Jurkat, Clone E6-1 (cell line): ENCODE measurements at places on chromosomes 6 and 20.

DNA sequence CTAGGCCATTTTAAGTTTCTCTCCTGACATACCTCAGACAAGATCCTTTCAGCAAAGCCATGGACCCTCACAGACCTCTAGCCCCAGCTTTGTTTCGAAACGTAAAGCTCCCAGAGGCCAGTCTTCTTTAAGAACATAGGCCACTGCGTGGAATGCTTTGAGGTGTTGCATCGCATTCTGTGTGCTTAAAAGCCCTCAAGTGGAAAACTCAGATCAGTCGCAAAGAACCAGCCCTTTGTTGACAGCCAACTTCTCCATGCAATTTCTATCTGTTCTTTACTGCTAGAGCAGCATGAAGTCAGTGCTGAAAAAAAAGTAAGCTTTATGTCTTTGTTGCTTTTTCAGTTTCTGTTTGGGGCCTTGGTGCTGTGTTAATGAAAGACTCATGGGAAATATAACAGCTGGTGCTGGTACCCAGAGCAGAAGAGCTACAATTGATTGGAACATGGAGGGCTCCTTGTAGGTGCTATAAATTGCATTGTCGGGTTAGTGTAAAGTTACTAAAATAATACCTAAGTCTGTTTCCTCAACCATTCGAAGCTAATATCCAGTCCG lies 142.6 kb downstream of the MAP3K7 start:
- DNase-seq = no peak

- DNase-seq = no peak
Measured at GRCh38 chr6:43120101-43120763, 44.1 kb downstream of the PTK7 start.

DNA sequence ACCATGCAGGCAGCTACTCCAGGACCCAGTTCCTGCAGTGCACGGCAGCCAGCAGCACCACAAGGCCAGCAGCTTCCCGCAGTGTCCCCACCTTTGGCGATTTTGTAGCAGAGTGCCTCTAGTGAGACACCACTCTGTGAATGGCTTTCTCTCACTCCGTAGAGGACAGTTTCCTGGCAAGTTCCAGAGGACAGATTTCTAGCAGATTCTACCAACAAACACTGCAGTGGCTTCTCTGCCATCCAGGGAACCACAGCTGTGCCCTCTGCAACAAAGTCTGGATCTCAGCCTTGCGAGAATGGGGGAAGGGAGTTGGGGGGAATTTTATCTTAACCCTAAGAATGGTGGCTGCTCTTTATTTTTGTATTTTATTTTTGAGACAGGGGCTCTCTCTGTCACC lies 28.7 kb downstream of the SNHG17 start:
- no peak for DNase-seq

DNA sequence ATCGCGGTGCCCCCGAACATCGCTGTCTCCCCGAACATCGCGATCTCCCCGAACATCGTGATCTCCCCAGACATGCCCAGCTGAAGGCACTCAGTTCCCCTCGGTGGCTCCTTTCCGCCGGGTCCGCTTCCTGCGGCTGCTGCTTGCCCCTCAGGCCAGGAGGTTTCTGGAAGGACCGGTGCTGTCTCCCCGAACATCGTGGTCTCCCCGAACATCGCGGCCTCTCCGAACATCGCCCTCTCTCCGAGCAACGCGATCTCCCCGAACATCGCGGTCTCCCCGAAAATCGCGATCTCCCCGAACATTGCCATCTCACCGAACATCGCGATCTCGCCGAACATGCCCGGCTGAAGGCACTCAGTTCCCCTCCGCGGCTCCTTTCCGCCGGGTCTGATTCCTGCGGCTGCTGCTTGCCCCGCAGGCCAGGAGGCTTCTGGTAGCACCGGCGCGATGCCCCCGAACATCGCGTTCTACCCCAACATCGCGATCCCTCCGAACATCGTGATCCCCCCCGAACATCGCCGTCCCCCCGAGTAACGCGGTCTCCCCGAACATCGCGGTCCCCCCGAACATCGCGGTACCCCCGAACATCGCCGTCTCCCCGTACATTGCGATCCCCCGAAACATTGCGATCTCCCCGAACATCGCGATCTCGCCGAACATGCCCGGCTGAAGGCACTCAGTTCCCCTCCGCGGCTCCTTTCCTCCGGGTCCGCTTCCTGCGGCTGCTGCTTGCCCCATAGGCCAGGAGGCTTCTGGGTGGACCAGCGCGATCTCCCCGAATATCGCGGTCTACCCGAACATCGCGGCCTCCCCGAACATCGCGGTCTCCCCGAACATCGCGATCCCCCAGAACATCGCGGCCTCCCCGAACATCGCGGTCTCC lies 808 bp downstream of the ULBP1 start:
- no peak for DNase-seq

- DNase-seq = no peak
Measured at GRCh38 chr6:153125032-153125431, 6.0 kb downstream of the RGS17 start.

GRCh38 chr20:23205611-23206041 lies 119.5 kb upstream of the CD93 start:
- no peak for DNase-seq

DNA sequence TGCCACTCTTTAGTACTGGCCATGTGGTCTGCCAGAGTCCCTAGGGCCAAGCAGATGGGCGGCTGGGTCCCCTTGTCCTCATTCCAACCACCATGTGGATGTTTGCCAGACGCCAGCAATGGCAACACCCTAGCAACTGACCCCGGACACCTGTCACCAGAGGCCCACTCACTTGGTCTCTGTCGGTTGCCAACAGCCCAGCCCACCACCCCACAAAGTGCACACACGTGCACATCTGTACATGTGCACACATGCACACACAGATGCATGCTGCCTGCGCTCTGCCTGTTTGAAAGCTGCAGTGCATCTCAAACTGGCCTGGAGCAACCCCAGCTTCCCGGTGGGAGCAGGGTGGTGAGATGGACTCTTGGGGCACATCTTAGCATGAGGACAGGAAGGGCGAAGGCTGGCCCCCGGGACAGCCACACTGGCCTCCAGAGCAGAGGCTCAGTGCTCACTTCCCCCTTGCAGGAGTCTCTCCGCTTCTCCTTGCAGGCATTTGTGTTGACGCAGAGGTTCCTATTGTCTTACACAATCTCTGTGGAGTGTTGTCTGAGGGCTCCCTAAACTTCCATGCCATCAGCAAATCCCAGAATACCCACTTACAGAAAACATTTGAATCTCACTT lies 54.0 kb downstream of the PSMG4 start:
- no peak for DNase-seq

DNA sequence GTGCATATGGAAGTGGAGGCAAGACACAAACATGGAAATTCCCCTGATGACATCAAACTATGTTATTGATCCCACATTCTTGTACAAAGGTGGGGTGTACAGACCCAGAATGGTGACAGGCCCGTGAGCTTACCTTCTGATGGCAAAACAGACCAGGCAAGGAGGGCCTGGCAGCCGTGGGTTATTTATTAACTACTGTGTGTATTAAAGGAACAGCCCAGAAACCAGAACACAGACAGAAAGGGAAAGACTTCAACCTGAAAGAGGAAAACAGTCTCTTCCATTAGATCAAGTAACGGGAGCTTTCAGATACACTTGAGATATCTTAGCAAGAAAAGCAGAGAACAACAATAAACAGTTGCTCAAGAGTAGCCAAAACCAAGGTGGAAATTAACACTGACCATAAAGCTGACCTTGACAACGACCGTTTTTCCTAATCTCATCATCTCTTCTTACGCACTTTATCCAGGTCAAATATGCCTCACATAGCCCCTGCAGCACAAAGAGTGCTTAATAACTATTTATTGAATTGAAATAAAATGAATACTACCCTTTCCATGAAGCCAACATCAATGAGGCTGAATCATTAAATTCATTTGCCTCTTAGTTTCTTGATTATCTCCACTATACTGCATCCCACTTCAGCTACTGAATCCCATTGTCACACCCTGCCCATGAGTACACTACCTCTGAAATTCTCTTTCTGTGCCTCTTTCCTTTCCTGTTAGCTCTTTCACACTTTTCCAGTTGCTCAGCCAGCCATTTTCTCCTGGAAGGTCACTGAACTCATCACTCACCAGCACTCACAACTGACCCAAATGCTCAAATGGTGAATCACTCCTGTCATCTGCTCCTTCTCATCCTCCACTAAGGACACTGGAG lies 67.4 kb downstream of the MOXD1 start:
- no peak for DNase-seq

DNA sequence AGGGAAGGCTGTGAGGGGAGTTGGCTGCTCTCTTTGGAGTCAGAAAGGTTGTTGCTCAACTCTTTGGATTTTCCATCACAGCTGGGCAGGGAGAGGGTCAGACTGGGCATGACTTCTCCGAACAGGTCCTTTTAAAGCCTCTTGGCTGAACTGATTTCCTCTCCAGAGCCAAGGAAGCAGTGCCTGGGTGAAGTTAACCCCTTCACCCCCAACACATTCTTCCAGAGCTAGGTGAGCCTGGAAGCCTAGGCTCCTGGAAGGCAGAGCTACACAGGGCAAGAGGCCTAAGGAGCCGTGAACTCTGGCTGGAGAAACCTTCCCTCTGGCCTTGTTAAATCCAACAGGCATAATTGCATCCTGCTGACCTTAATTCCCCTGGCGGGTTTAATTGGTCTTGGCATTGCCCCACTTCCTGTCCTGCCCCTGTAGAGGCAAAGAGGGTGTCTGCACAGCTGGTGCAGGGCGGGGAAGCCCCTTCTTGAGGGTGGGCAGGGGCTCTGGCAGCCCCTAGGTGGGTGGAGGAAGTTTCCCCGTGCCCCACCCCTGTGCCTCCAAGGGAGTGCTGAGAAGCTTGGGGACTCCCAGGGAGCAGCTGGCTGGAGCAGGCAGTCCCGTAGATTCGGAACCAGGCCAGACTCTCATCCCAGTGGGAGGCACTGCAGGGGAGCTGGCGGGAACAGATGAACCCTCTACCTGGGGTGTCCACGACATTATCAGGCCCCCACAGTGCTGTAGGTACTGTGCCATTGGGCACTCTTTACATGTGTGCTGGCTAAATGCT lies 3.6 kb upstream of the MYLK2 start:
- DNase-seq = no peak

DNA sequence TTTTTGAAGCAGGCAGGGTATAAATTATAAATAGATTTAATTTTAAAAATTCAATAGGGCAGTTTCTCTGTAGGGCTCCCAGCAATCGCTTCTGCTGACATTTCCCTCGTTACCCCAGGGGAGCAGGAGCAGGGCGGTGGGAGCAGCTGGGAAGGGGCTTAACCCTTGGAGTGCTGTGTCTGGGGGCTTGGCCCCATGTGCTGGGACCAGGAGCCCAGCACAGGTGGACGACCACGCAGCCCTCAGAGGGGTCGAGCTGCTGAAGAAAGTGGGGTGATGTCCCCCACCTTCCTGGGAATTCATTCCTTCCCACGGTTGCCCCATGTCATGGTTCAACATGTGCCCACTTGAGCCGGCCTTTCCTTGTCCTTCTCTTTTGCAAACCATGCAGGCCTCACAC lies 67.5 kb upstream of the STX16 start:
- DNase-seq = no peak

- no peak for DNase-seq
Measured at GRCh38 chr6:13004601-13005000, 288.0 kb downstream of the PHACTR1 start.

DNA sequence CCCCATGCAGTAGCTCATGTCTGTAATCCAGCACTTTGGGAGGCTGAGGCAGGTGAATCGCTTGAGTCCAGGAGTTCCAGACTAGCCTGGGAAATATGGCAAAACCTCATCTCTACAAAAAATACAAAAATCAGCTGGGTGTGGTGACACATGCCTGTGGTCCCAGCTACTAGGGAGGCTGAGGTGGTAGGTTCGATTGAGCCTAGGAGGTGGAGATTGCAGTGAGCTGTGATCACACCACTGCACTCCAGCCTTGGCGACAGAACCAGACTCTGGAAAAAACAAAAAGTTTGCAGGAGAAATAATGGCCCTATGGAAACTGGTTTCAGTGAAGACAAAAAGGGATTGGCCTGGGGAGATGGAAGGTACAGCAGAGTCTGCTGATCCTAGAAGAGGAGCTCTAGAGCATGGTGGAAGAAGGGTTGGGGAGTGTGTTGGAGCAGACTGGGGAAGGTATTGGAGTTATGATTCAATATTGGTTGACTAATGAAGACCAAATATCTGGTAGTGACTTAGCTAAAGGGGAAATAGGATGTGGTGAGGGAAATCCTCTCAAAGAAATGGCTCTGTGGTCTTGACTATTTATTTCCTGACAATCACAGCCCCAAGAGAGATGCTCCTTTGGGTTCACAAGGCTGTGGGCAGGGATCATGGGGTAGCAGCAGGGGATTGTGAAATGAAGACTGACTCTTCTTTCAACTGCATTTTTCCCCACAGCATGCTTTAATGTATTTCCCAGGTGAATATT lies 281.9 kb downstream of the UTRN start:
- peak; percentile 45 for DNase-seq

DNA sequence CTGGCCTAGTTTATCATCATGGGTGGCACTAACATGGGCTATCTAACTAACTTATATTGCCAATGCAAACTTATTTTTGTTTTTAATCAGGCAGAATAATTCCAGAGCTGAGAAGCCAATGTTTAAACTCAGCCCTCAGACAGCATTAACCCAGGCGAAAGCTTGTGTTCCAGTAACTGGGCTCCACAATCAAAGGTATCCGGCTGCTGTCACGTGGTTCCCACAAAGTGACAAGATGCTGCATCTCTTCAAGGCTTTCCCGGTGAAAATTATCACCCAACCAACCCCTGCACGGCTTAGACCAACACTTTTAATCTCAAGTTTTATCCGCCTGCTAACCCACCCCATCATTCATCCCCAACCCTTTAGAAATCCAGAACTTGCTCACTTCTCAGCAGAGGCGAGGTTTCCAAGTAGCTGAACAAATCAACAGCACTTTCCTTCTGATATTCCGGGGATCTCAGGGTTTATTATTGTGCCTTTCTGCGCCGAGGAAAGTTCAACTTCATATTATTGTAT lies 885 bp downstream of the MTCL3 start:
- DNase-seq = no peak

- no peak for DNase-seq
Measured at GRCh38 chr6:22926790-22927354, 357.5 kb downstream of the HDGFL1 start.

- no peak for DNase-seq
Measured at GRCh38 chr6:130203370-130203769, 19.4 kb downstream of the SAMD3 start.

DNA sequence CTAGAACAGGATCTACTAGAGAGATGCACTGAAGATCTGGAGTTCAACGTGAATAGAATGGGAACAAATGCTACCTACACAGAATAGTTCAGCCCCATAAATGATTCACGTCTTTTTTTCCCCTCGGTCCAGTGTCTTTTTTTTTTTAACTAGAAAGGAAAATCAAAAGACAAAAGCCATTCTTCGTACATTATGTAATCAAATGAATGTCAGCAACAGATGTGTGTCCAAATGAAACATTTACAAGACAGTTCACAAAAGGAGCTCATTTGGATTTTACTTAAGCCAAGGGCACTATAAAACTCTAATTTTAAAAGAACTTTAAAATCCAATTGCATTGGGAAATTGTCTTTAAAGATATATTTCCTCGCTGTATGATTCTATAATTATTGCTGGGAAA lies 42.4 kb downstream of the FAM184A start:
- no peak for DNase-seq

- no peak for DNase-seq
Measured at GRCh38 chr6:150806790-150807189, 58.7 kb upstream of the MTHFD1L start.
